ENCODE measurements at places on chromosomes 7 and 10. TPM values are rescaled to one million over a fixed set of nuclear protein-coding genes. Genes with fewer than 3 reads are reported as not detected.

GRCh38 chr7:44375236-44375699, 49.9 kb upstream of the CAMK2B start:
- no peak for DNase-seq

- no peak for DNase-seq
These were observed 218.8 kb downstream of the ZWINT start for GRCh38 chr10:56142092-56142728.

DNA sequence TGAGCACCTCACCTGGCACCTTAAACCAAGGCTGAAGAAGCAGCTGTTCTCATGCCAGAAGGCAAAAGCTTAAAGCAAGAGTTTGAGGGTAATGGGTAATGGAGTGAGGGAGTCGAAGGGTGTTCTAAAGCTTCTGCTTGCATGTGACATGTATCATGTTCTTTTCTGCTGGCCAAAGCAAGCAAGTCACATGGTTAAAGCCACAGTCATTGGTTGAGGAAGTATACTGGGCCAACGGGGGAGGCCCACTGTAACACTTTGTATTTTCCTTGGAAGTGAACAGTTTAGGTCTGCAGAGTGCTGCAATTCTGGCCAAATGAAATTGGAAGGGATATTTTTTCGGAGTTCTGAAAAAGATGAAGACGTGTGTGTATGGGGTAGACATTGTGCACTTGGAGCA, 75.7 kb downstream of the REEP3 start:
- no peak for DNase-seq

GRCh38 chr7:134780166-134780828, 863 bp downstream of the CALD1 start:
- no peak for DNase-seq

DNA sequence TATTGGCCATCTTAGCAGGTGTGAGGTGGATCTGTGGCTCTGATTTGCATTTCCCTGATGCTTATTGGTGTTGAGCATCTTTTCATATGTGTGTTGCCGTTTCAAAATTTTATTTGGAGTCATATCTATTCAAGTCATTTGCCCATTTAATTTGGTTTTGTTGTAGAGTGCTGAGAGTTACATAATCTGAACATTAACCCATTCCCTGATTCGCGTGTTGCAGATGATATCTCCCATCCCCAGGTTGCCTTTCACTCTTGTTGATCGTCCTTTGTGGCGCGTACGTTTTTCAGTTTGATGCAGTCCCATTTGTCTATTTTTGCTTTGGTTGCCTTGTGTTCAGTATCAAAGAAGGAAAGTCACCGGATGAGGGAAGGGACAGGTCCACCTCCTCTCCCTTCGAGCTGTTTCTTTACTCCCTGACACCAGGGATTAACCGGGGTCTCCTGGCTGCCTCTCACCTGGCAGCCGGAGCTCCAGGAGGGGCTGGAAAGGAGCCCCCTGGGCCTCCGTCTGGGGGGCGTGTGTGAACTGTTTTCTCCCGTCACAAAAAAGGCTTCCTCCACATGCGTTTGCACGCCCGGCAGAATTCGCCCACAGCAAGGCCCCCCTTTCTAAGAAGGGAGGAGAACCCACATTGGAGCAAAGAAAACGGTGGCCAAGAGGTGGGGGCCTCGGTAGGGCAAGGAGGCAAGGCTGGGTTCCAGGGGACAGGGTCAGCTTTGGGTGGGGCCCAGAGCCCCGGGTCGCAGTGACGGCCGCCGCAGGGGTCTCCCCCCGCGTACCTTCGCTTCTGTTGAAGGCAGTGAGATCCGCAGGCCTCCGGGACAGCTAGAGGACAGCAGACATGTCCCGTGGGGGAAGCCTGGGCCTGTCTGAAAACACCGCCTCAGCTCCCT, 8.3 kb downstream of the MNX1 start:
- DNase-seq: no peak

- no peak for DNase-seq
These were observed 29.4 kb upstream of the ABLIM1 start for GRCh38 chr10:114687459-114687858.

GRCh38 chr10:618229-618989, 71.1 kb downstream of the DIP2C start:
- peak; percentile 77 for DNase-seq

DNA sequence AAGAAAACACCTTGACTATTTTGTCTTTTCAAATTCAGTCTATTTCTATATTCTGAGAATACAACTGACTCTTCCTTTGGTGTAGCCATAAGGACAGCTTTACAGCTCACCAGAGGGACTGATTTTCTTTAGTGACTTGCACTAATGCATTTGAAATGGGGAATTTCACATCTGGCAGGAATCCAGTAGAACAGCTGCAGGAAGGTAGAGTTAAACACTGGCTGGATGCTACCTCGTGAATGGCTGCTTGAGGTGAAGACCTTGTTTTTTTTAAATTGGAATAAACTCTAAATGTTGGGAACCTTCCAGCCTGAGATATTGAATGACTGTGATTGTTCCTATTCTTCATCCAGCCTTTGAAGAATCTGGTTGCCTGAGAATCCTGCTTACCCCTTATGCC, 139.5 kb upstream of the STK17A start:
- DNase-seq: no peak

DNA sequence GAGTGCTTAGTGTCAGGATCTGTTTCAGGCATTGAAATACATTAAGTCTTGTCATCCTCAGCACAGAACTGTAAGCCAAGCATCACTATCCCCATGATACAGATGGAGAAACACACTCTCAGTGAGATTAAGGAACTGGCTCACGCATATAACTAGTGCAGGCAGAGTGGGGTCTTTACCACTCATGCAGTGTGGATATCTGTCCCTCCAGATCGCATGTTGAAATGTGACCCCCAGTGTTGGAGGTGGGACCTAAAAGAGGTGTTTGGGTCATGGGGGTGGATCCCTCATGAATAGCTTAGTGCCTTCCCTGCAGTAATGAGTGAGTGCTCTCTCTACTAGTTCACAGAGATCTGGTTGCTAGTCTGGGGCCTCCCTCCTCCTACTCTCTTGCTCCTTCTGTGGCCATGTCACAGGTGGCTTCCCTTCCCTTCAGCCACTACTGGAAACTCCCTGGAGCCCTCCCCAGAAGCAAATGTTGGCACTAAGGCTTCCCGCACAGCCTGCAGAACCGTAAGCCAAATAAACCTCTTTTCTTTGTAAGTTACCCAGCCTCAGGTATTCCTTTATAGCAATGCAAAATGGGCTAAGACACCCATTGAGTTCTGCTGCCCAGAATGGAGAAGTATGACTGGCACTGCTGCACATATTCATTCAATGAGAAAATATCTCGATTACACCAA, 31.8 kb upstream of the MSMB start:
- no peak for DNase-seq

GRCh38 chr7:100400656-100401055, 27.4 kb downstream of the PILRA start:
- no peak for DNase-seq

- DNase-seq: no peak
These were observed 1025.7 kb downstream of the GRM8 start for GRCh38 chr7:126227055-126227454.

DNA sequence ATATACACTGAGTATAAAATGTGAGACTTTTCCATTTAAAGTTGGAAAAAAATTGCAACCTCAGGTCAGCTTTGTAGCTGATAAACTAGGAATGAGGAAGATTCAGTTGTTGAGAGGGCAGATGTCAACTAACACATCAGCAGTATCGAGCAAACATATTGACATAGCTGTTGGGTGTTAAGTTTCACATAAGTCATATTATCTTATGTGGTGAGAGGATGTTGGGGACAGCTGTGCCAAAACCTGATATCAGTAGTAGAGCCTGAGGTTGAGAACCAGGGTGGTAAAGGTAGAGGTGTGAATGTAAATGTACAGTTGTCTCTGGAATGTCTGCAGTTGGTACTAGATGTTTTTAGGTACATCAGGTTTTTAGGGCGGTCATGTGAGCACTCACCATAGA, 5.0 kb downstream of the ZRANB1 start:
- no peak for DNase-seq

GRCh38 chr10:43703286-43703685, 54.6 kb upstream of the ZNF32 start:
- DNase-seq: no peak

DNA sequence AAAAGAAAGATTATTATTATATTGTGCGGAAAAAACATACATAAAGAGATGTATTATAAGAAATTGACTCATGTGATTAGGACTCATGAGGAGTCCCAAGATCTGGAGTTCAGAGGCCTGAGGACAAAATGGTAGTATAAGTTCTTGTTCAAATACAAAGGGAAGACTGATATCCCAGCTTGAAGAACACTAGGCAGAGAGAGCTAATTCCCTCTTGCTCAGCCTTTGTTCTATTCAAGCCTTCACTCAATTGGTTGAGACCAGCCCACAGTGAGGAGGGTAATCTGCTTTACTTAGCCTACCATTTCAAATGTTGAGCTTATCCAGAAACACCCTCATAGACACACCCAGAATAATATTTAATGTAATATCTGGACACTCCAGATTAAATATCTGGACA, 1683.8 kb downstream of the REEP3 start:
- no peak for DNase-seq

GRCh38 chr7:29123626-29124190, 22.6 kb downstream of the CPVL start:
- no peak for DNase-seq

GRCh38 chr7:157576415-157576814, 239.6 kb downstream of the DNAJB6 start:
- peak; percentile 87 for DNase-seq

GRCh38 chr7:155963356-155963755, 151.1 kb upstream of the SHH start:
- no peak for DNase-seq

DNA sequence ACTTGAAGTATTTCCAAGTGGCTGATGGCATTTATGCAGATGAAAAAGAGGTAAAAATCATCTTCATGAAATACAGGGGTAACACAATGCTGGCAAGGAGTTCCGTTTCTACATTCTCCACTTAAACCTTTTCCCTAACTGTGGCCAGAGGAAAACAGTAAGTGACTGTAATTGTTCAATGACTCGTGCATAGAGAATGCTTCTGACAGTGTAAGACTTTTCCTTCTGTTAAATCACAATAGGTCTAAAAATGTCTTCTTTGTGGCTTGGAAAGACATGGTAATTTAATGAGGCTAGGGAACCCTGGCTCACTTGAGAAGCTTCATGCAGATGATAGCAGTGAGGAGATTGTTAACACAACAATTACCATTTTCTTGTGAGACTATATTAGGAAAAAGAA, 50.3 kb upstream of the RSU1 start:
- no peak for DNase-seq

- no peak for DNase-seq
These were observed 39.2 kb upstream of the DMTF1 start for GRCh38 chr7:87113077-87113476.

DNA sequence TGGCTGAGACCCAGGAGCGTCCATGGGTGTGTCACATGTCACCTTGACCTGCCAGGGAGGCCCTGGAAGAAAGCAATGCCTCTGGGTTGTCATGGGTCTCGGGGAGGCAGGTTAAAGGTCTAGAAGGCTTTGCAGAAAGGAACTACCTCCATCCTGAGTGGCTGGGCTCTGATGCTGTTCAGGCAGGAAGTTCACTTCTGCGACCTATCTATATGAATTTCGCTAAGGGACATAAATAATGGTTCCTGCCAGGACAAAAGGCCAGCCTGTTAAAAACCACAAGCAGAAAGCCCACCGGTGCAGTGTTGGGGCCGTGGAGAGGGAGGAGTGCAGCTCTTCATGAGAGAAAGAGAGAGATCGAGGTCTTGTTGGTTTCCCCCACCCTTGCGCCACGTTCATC, 182.9 kb downstream of the PTPN20 start:
- DNase-seq: no peak

DNA sequence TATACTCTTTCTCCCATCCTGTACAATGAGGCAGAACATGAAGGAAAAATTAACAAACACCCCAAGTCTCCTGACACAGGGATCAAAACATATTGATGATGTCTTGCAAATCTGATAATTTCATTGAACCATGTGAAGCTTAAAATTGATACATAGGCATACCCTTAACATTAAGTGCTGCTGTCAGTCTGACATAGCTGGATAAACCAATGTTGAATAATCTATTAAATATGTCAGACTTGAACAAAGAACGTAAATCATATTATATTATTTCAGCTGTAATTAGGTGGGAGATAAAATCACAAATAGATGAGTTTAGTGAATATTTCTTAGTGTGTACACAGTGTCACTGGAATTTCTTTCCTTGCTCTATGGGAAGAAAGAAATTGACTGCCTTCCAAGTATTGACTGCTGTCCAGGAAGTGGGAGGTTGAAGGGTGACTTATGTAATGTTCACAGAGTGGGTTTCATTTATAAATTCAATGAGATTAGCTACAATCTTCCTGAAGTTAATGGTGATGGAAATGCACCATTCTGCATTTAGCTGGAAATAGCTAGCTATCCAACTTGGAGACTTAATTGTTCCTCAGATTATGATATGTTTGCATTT, 170.8 kb downstream of the AUTS2 start:
- DNase-seq: no peak

- no peak for DNase-seq
These were observed 7.1 kb downstream of the GRM8 start for GRCh38 chr7:127245607-127246006.

GRCh38 chr7:115153176-115153575, 231.3 kb downstream of the MDFIC start:
- no peak for DNase-seq

- DNase-seq: peak; percentile 96
These were observed 666 bp upstream of the MAP3K8 start for GRCh38 chr10:30433306-30433729.

DNA sequence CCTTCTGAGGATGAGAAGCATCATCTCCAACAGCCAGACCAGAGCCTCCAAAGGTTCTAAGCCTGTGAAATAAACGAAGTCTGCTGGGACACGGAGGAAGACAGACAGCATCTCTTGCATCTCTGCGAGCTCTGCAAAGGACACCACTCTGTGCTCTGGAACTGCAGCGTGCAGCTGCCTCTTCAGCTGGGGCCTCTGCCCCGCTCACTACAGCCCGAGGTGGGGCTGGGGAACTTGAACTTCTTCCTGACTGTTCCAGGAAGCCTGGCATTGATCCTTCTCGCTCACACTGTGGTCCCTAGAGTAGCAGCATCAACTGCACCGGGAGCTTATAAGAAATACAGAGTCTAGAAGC, 163.3 kb downstream of the USP6NL start:
- no peak for DNase-seq

- no peak for DNase-seq
These were observed 8.7 kb downstream of the GNB2 start for GRCh38 chr7:100682228-100682741.

DNA sequence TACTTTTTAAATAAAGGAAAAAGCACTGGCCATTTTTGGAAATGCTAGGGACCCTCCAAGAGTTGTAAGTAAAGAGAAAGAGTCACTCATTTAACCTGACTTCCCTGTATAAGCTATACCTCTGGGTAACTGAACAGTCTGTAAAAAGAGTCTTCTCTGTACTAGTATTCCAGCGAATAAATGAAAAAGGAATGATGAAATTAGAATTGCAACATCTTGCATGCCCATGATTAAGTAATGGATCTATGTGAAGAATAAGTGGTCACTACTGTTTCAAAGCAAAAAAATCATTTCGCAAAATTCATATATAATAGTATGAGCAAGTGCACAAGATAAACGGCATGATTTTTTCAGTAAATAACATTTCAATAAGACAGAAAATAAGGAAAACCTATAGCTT, 116.8 kb downstream of the ZFAND4 start:
- no peak for DNase-seq

Gene OPN4
- total RNA-seq: not detected

Gene ADAMTS14
- 0.19 TPM for total RNA-seq

Gene HEPACAM2
- total RNA-seq: not detected

Gene ELFN1
- total RNA-seq: 1.8 TPM

Gene OR2A12
- total RNA-seq: not detected

Gene HOXA11
- total RNA-seq: 1.1 TPM

Gene SPAM1
- not detected for total RNA-seq

Gene AOAH
- 6.1 TPM for total RNA-seq

Gene ACADSB
- 20.9 TPM for total RNA-seq

Gene PLCE1
- total RNA-seq: 4.9 TPM

All from posterior vena cava (tissue), 2 donors.